ENCODE measurements at places on chromosomes 1 and 21.

DNA sequence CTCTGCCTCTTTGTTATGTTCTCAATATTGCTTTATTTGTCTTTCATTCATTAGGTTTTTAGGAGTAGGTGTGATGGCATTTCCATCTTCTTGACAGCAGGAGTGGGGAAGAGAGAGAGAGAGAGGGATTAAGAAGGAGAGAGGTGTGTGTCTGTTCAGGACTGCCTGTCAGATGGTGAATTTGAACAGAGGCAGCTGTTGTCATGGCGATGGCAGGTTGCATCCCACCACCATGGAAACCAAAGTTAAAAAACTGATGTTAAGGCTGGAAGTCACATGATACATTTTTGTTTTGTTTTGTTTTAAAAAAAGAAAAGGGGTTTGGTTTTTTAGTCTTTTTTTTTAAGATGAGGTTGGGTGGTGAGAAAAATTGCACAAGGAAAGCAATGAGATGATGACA is 18.3 kb downstream of the CACNA1E start:
- DNase-seq = no peak

- no peak for DNase-seq
These were observed 117.9 kb downstream of the DMRTB1 start for GRCh38 chr1:53576866-53577760.

GRCh38 chr1:15100121-15100879 is 53.2 kb upstream of the TMEM51 start:
- DNase-seq = no peak

DNA sequence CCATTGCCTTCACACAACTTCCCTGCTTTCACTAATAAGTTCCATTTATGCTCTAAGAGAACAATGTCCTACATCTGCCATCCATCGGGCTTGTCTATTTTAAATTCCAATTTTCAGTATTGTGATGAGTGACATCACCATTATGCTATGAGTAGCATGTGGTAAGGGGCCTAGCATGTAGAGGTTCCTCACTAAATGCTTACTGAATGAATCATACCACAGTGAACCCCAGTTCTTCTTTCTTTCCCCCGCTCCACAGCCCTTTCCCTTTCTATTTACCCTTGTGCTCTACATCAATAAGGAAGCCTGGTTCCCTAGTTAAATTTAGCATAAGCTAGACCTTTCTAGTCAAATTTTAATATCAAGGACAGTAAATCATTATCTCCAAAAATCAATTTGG is 195.0 kb upstream of the RGS18 start:
- no peak for DNase-seq

GRCh38 chr21:42414928-42415769 is 11.4 kb downstream of the UBASH3A start:
- no peak for DNase-seq

- DNase-seq = no peak
These were observed 16.2 kb downstream of the TTC39A start for GRCh38 chr1:51313961-51314777.

GRCh38 chr1:205267306-205267902 is 39.7 kb downstream of the TMCC2 start:
- no peak for DNase-seq

DNA sequence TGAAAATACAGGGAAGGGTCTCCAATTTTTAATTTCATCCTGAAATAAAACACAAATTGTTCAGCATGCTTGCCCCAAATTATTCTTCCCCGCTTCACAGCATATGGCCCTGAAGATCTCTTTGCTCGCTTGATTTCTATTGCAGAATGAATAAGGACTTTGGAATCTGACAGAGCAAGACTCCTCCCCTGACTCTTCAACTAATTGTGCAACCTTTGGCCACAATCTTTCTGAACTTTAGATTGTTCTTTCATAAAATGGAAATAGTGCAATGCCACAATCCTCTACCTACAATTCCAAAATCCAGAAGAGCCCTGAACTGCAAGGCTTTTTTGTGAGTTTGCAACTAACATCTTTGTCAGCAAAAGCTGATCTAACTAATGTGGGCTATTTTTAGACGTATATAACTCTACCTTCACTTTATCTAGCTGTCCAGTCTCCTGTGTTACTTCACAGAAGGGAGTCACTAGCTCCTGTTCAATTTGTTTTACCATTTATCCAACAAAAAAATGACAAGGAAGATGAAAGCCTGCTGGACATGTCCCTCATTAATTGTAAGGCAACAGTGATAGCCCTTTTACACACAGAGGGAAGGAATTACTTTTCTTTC is 13.4 kb downstream of the RNASEL start:
- DNase-seq = no peak

Data from C1 segment of cervical spinal cord (tissue), 14 donors.